ENCODE measurements at places on chromosomes 1 and 21.

- DNase-seq = no peak
Measured at GRCh38 chr1:31232689-31233088, 7.0 kb downstream of the NKAIN1 start.

- no peak for DNase-seq
Measured at GRCh38 chr1:199223936-199224335, 585.1 kb downstream of the PTPRC start.

DNA sequence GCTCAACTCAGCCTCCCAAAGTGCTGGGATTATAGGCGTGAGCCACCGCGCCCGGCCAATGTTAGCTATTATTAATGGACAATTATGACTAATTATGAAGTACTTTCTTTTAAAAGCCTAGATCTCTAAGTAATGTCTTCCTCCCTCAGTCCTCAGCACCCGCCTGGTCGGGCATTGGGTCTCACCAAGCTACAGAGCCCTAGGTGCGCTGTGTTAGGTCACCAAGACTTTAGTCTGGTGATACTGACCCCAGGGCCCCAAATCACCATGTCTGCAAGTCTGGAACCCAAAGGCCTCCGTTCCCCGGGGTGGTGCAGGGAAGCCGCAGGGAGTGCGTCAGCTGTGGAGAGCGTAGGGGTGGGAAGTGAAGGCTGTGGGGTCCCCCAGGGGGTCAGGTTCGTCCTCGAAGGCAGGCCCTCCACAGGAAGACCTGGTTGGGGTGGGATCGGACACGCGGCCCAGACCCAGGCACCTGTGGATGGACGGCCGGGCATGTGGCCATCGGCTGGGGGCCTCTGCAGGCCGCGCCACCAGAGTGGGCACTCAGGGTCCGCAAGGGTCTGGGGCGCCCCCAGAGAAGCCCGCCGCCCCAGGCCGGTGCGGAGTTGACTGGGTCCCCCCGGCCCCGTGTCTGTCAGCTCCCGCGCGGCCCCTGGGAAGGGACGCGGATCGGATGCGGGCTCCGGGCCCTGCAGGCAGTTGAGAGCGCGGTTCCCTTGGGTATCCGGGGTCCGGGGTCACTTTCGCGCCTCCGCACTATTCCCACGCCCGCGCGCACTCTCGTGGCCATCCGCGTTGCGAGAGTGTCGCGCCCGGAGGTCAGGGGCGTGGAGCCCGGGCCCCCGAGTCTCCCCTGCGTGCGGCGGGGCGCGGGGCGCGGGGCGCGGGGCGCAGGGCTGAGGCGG, 710 bp upstream of the PDXK start:
- DNase-seq = no peak

GRCh38 chr1:156727492-156727891, 777 bp upstream of the METTL25B start:
- DNase-seq = no peak

DNA sequence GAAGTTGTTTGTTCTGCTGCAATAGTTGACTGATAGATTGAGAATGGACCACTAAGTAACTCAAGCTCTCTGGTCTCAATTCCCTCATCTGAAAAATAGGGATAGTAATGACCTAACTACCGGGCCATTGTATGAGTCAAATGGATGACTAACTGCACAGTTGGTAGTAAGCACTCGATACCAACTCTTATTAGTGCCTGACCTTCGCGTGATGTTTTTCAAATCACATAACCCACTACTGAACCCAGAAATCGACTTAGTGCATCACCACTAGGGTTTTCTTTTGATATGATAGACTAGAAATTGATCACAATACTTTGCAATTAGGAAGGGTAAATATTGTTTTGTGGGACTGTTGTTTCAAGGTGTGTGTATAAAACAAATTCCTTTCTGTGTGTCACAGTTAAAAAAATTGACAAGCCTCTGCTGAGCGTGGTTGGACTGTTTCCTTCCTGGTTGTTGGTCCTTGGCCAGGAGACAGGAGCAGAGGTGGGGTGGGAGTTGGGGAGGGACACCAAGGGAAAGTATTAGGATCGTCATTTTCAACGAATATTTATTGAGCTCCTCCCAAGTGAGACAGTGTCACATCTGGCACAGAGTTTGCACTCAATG, 54.0 kb upstream of the LRP8 start:
- DNase-seq = peak; percentile 49

DNA sequence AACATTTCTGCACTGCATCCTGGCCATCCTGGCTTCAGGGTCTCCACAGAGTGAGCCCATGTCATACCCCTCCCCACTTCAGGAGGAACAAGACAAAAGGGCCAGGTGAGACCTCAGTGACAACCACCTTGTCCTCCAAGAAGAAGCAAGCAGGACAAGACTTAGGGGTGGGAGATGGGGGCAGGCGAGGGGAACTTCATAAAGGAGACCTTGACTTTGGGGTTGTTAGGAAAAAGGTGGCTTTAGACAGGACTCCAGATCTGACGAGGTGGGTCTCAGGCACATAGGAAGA, 24.0 kb upstream of the SLAMF9 start:
- DNase-seq = no peak

GRCh38 chr1:60739729-60740128, 342.6 kb upstream of the NFIA start:
- DNase-seq = no peak

DNA sequence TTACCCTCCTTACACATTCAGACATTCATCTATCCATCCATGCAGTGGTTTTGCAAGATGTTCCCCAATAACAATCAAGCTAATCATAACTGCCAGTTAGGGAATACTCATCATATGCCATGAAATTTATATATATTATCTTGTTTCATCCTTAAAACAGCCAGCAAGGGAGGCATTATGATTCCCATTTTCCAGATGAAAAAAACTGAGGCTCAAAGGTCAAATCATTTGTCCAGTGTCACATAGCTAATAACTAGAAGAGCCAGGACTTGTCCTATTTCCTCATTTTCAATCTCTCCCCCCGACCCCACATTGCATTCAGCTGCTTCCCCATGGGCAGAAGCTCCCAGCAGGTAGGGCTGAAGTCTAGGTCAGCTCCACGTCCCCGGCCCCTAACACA, 7.0 kb upstream of the COL8A2 start:
- no peak for DNase-seq

- DNase-seq = no peak
Measured at GRCh38 chr1:35190784-35191183, 2.2 kb downstream of the SFPQ start.

DNA sequence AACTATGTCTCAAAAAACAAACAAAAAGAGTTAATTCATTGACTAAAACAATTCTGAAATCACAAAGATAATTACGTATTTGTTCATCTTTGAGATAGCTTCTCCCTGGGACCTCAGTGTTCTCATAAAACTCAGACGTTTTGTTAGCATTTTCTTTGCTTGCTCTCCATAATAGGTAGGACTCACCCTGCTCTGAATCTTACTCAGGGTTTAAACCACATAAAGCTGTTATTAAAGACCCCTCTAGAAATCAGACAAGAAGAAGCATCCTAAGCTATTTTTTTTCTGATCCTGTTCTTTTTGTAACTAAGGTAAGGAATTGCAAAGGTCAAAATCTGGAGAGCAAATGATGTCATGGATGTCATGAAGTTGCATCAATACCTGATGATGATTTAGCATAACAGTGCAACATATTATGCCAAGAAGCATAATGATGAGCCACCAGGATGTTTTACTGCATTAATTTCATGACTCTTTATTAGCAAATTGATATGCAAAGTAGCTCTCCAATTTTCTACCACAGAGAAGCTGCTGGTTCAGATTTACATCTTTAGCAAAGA, 2.4 kb downstream of the FBXO42 start:
- no peak for DNase-seq

DNA sequence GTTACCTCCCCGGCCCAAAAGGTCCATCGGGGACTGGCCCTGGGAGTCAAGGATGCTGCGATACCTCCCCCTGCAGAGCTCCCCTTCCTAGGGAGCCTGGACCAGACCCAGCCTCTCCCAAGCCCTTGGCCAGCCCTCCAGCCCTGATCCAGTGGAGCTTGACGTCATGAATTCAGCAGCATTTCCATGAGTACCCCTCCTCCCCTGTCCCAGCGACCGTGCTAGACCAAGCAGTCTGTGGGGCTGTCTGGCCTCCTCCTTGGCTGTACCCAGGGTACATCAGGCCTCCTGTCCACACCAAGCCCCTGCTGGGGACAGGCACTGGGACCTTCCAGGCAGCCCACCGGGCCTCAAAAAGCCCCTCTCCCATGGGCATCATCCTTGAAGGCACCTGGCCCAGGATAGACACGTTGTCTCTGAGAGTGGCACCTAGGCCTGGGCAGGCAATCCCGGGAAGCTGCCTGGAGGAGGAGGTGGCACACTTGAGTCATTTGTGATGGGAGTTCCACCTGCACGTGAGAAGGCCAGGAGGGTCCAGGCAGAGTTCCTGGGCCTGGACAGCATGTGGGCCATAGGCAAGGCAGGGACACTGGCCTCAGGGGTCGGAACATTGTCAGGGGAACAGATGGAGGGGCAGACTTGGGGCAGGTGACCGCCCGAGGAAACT, 46.4 kb downstream of the WNT9A start:
- no peak for DNase-seq

DNA sequence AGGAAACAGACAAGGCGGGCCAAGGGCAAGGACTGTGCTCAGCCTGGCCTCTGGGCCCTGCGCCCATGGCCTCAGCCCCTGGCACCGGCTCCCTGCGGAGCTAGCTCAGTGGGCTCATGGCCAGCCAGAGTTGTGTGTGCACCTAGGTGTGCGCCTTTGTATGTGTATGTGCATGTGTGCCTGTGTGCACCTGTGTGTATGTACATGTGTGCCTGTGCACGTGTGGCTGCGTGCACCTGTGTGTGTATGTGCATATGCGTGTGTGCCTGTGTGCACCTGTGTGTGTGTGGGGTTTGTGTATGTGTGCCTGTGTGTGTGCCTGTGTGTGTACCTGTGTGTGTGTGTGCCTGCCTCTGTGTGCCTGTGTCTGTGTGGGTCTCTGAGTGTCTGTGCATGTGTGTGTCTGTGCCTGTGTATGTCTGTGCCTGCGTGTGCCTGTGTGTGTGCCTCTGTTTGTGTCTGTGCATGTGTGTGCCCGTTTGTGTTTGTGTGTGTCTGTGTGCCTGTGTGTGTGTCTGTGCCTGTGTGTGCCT, 7.4 kb downstream of the GPR137B start:
- DNase-seq = no peak

- DNase-seq = no peak
Measured at GRCh38 chr21:20469361-20469760, 528.8 kb upstream of the NCAM2 start.

- DNase-seq = no peak
Measured at GRCh38 chr1:21005466-21006239, 171.0 kb downstream of the EIF4G3 start.

DNA sequence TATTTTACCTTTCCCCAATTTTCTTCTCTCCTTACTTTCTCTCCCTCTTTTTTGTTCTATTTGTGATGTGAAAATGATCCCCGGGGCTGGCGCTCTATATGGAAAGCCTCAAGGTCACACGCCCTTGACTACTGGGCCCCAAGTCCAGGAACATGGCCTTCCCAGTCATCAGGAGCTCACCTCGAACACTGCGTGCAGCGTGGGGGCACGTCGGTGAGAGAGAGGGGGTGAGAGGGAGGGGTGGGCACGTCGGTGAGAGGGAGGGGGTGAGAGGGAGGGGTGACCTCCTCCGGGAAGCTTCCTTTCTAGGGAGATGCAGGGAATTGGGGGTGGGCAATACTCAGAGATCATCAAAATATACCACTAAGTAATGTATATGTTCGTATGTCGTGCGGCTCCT, 94.6 kb upstream of the TMPRSS2 start:
- DNase-seq = no peak

- no peak for DNase-seq
Measured at GRCh38 chr1:17675744-17676143, 79.4 kb upstream of the ACTL8 start.

GRCh38 chr1:166119471-166119965, 47.3 kb downstream of the FAM78B start:
- DNase-seq = no peak

DNA sequence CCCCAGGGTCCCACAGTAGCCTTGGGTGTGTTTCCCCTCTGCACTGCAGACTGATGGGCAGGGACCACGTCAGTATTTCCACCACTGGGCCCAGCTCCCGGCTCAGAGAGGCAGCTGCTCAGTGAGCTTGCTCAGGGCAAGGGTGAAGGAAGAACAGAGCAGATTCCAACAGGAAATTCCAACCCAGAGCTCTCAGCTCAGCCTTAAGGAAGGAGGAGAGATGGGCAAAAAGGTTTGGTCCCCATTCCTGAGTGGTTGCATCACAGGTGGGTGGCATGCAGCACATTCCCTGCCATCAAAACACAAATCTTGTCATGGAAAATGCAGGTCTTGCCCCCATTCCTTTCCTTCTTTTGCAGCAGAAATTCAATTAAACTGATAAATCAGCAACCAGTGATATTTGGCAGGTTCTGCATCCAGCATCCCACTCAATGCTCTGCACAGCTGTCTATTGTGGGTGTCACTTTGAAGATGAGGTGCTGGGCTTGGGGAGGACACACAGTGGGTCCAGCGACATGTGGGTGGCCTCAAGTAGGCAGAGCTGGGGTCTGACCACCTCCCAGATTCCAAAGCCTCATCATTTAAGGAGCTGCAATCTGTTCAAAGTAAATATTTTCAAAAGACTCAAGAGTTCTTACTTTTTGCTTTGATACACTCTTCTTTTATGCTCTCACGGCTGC, 315.4 kb downstream of the DSCAM start:
- no peak for DNase-seq

- DNase-seq = no peak
Measured at GRCh38 chr1:215118081-215118480, 35.5 kb downstream of the KCNK2 start.

- DNase-seq = no peak
Measured at GRCh38 chr21:37292941-37293340, 25.8 kb upstream of the VPS26C start.

DNA sequence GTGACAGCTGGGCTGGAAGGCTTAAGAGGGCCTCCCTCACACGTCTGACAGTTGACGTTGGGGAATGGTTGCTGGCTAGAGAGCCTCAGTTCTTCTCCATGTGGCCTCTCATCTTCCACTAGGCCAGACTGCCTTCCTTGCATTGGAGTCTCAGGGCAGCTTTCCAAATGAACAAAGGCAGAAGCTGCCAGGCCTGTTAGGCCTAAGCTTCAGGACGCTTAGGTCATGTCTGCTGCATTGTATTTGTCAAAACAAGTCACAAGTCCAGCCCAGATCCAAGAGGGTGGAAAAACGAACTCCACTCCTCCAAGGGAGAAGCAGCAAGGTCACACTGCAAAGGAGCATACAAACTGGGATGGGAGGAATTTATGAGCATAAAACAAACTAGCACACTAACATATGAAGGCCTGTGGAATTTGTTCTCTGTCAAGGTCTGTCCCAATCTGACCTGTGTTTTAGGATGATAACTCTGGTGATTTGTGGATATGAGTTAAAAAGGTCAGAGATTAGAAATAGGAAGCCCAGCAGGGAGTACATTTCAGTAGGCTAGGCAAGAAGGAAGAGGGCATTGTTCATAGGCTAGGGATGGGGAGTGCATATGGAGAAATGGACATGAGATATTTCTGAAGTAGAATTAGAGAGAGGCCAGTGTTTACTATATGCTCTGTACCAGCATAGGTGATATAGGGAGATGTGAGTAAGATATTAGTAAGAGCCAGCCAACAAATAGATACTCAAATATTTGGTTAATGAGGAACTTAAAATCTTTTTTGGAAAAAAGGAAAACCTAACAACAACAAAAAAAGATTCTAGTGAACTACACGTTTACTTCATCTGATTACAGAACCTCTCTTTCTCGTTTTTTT, 29.1 kb upstream of the CNN3 start:
- no peak for DNase-seq

Measured in HS-5 (cell line).